ENCODE measurements at places on chromosomes 6 and 20.

GRCh38 chr6:17281100-17281496 lies at the start of gene RBM24:
TSS of gene RBM24 (plus strand) at chr6:17281361. CDS start at chr6:17281582, 221 bp downstream.
- peak; percentile 40 for DNase-seq

DNA sequence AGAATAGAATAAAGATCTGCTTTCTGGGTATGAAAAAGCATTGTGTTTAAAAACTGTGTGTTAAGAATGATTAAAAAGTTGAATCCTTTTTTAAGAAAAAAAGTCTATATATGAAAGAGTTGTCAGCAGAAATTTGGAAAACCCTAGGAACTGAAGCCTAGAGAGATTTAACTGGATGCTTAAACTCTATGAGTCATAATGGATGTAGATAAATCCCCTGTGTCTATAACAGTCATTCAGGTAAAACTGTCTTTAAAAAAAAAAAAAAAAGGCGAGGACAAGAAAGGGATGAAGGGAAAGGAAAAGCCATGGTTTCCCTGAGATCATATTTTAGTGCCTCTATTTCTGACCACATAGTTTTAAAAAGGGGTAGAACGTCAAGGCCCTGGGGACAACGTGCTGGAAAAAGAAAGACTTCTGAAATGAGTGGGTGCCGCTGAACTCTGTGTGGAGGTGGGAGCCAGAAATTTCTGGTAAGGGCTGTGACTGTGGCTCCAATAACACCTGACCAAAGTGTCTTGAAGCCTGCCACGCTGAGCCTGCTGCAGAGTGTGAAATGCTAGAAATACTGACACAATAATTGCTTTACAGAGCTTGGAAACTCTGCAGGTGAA lies 302.6 kb upstream of the ARID1B start:
- DNase-seq: no peak

- DNase-seq: no peak
These were observed 135.5 kb upstream of the PLCB4 start for GRCh38 chr20:8933381-8933807.

- DNase-seq: no peak
These were observed 24.5 kb upstream of the RTF2 start for GRCh38 chr20:56443654-56444540.

DNA sequence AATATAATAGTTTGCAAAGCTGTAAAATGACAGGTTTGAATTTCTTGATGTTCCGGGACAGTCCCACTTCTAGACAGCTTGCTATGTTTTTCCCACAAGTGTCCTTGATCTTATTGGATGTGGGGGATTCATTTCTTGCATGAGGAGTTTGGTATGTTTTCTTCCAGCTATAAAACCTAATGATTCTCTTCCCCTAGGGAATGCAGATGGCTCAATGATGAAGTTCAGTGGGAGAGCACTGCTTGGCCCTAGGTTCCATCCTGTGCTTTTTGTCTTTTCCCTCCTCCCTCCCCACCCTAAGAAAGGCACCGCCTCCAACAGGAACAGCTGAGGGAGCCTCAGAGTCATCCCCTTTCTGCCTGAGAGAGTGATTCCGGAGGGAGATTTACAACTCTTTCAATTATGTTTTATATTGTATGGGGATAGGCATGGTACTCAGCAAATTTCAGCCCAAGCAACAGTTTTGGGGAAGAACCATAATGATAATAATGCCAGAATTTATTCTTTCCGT lies 149.2 kb downstream of the PHACTR1 start:
- no peak for DNase-seq

DNA sequence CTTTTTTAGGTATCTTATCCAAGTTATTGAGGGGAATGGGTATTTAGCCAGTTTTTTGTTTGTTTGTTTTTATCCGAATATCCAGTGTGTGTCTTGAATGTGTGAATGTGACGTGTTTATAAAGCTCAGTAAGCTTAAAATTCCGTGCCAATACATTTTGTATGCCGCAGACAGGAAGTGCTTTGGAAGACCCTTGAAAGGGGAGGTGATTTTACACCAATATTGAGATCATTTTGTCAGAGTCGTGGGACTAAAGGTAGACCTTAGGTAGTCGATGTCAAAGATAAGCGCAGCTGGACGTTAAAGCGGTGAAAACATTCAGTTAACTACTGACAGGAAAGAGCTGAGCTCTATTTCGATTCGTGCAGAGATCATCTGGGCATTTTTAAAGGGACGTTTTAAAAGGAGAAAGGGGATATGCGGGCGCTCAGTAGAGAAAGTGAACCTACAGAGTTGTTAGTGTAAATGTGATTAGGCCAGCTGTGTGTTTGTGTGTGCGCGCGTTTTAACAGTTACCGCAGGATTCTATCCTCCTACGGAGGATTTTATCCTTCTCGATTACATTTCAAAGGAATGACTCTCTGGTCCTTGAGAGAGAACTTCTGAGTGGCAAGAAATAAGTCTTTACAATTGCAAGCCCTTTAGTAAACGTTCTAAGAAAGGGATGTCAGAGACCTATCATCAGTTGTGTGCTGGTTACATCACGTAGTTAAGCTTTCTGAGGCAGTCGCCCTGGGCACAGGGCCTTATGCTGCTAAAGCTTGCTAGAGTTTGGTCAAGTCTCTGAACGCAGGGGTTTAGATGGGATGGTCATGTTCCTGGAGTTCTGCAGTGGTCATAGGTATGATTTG lies 625 bp upstream of the ECHDC1 start:
- no peak for DNase-seq

- peak; percentile 56 for DNase-seq
These were observed 18.4 kb downstream of the SLC22A23 start for GRCh38 chr6:3438190-3439167.

- no peak for DNase-seq
These were observed 39.5 kb downstream of the DAAM2 start for GRCh38 chr6:39831701-39832100.

DNA sequence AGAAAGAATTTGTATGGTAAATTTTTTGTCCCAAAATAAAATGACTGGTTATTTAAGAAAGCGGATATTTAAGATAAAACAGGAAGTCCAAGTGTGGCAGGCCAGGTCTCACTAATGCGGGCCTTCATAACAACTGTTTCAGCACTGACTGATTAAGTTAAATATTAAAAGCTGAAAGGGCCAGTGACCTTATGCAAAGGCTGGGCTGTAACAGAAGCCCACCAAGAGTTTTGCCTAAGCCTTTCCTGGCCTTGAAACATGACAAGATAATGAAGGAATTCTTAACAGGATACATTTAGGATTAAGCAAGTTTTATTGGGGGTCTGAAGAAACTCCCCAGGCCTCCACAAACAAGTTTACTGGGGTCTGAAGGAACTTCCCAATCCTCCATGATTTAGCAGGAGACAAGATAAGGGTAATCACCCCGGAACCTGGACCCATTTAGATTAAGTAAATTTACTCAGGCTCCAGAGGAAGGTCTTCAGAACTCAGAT lies 36.3 kb downstream of the ZNF133 start:
- DNase-seq: no peak

GRCh38 chr6:26311385-26312095 lies 53.5 kb upstream of the BTN3A2 start:
- DNase-seq: peak; percentile 56

DNA sequence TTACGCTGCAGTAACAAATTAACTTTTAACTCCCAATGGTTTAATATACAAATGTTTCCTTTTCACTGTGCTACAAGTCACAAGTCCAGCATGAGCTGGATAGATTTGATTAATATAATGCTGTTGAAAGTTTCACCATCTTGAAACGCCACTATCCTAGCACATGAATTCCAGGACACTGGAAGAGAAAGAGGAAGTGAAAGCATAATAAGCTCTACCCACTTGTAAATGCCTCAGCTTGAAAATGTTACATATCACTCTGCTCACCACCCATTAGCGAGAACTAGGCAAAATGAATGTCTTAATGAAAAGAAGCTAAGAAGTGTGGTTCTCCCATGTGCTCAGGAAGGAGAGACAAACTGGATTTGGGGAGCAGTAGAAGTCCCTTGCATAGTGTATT lies 46.9 kb downstream of the PCSK2 start:
- no peak for DNase-seq

GRCh38 chr6:17741507-17741906 lies 34.8 kb upstream of the NUP153 start:
- no peak for DNase-seq

- peak; percentile 33 for DNase-seq
These were observed 109.6 kb downstream of the RTN4IP1 start for GRCh38 chr6:106519460-106520394.

GRCh38 chr6:38531134-38531533 lies 108.6 kb downstream of the BTBD9 start:
- no peak for DNase-seq

GRCh38 chr20:52899041-52899608 lies 73.0 kb upstream of the TSHZ2 start:
- DNase-seq: no peak

GRCh38 chr6:6586671-6587526 lies 1.6 kb upstream of the LY86 start:
- no peak for DNase-seq

GRCh38 chr6:28001751-28002150 lies 44.7 kb downstream of the OR2B6 start:
- DNase-seq: no peak

DNA sequence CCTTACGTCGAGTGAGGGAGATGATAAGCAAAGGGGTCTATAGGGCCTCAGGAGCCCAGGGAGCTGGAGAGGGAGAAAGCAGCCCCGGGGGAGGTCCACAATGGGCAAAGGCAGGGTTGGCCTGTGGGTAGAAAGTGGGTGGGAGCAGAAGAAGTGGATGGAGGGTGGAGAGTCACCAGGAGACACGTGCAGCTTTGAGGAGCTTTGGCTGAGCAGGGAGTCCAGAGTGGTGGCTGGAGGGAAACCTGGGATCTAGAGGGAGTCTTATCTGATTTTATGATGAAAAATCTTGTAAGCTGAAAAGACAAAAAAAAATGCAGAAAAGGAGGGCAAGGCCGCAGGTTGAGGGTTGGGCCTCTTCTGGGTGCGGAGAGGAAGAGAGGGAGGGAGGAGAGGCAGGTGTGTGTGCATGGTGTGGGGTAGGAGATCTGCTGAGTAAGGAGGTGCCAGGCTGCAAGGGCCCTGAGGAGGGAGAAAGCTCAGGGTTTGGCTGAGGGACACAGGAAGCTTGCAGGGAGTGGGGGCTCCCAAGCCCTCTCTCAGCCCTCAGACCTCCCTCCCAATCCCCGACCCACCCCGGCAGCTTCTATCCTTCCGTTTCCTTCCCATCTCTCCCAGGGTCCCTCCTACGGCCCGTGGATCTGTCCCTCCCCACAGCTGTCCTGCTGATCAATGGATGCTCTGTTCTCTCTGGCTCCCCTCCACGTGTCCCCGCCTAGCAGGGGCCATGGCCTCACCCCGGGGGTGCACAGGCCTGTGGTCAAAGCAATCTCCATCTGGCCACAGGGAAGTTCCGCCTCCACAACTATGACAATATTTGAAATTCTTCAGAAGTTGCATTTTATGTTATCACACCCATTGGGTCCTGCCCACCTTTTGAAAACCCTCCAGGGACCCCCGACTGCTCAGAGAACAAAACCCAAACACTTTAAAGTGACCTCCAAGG lies 17.1 kb upstream of the BPI start:
- DNase-seq: no peak

- DNase-seq: no peak
These were observed 36.8 kb upstream of the FOXC1 start for GRCh38 chr6:1572892-1573291.

- no peak for DNase-seq
These were observed 1108.2 kb upstream of the GJE1 start for GRCh38 chr6:141024526-141024925.

- no peak for DNase-seq
These were observed 104.5 kb downstream of the MKKS start for GRCh38 chr20:10329387-10330005.

DNA sequence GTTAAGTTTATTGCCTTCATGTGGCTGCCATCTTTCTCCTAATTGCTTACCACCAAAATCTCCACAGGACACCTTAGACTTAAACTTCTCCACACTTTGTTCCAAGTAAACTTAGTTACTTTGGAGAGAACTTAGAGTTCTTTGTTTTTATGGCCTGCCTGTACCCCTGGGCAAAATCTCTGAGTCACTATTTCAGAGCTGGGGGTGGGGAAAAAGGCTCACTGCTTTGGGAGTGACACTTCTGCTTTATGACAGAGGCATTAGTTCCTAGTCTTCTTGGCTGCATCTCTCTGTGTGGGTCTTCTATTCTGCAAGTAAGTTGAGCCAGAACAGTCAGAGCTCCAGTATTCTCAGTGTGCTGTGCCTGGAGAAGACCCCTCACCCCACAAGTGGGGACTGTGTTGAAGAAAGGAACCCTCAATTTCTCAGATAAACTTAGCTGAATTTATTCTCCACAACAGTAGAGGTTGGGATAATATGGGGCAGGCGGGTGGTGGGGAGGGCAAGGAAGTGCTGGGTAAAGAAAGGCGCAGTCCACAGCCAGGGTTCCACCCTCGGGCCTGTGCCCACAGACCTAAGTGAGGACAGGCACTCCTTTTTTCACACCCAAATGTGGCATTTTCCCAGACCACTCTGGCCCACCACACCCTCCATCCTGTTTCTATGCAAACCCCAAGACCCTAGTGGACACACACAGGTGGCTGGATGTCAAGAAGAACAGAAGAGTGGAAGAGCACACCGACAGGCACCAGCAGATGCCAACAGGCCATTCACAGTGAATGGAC lies 636.6 kb upstream of the MAN1A1 start:
- no peak for DNase-seq

GRCh38 chr20:44901974-44902373 lies 7.9 kb upstream of the PABPC1L start:
- no peak for DNase-seq

GRCh38 chr6:101089640-101090039 lies 208.5 kb upstream of the ASCC3 start:
- DNase-seq: no peak

- DNase-seq: peak; percentile 73
These were observed 1.5 kb upstream of the MDFI start for GRCh38 chr6:41636833-41637193.

- no peak for DNase-seq
These were observed 173.7 kb upstream of the LRFN2 start for GRCh38 chr6:40760887-40761286.

GRCh38 chr6:156028335-156029131 lies 572.9 kb upstream of the NOX3 start:
- DNase-seq: no peak

GRCh38 chr6:106764353-106764980 lies 135.1 kb downstream of the QRSL1 start:
- no peak for DNase-seq

DNA sequence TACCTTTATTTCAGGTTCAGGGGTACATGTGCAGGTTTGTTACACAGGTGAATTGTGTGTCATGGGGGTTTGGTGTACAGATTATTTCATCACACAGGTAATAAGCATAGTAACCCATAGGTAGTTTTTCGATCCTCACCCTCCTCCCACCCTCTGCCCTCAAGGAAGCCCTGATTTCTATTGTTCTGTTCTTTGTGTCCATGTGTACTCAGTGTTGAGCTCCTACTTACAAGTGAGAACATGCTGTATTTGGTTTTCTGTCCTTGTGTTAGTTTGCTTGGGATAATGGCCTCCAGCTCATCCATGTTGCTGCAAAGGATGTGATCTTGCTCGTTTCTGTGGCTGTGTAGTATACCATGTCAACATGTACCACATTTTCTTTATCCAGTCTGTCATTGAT lies 66.0 kb downstream of the STK4 start:
- no peak for DNase-seq

- no peak for DNase-seq
These were observed 13.5 kb upstream of the TAF4 start for GRCh38 chr20:62079166-62079565.

- no peak for DNase-seq
These were observed 77.4 kb downstream of the MKKS start for GRCh38 chr20:10356628-10357027.

GRCh38 chr6:27678469-27678868 lies 205.6 kb upstream of the ZNF184 start:
- DNase-seq: no peak
